Effector CD8-positive, alpha-beta T cell (primary cell): ENCODE measurements at places on chromosomes 13 and 19.

- no peak for DNase-seq
Measured at GRCh38 chr13:96090240-96091101, 564 bp downstream of the HS6ST3 start.

- no peak for DNase-seq
Measured at GRCh38 chr13:41548910-41549309, 91.6 kb downstream of the RGCC start.

DNA sequence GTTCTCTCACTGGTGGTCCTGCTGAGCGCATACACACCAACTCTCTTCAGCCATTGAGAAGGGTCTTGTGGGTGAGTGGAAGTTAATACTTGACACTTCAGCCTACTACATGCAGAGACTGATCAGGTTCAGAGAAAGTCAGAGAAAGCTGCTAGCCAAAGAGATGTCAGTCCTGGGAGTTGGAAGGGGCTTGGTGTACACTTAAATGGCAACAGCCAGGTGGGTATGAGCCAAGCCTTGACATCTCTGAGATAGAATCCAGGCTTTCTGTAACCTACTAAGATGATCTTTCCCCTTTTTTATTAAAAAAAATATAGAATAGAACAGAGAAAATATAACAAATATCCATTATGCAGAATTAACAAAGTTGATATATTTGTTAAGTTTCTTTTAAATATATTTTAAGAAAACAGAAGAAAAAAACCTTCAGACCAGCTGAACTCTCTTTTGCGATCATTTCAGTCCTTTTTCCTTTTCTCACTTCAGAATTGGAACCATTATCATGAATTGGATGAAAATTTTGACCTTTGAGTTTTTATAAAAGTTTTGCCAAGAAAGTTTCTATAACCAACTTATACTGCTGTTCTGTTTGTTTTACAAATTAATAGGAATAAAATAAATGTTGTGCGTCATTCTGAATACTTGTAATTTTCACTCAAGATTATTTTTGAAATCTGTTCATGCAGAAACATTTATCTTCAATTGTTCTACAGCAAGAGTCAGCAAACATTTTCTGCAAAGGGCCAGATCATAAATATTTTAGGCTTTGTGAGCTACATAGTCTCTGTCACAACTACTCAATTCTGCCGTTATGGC is 153.0 kb downstream of the RFC3 start:
- DNase-seq: no peak

DNA sequence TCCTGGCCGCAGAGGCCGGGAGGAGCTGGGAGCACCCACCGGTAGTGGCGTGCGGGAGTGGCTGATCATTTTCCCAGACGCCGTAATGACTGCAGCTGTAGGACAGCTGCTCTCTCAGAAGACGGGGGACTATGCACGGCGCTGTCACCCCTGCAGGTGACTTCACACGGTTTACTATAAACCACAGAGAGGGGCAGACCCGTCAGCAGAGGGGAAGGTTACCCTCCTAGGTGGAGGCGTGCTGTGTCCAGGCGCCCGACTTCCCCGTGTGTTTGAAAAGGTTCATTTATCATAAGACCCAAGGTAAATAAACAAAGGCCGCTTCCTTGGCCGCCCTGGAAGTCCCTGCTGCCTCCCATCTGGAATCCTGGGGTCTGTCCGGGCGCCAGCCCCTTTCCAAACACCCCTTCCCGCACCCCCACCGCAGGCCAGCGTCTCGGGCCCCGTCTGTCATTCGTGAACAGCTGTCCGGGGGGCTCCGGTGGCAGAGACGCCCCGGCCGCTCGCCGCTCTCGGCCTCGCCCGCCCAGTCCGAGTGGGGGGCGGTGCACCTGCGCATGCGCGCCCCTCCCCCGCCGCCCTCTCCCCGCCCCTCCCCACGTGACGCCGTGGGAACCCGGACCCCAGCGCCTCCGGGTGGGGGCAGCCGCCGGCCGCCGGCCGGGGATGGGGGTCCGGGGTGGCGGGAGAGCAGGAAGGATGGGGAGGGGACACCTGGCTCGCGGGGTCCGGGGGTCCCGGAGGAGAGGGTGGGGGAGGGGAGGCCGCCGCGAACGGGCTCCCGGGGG is 915 bp downstream of the SHC2 start:
- no peak for DNase-seq

- DNase-seq: no peak
Measured at GRCh38 chr19:17183858-17184321, 31.3 kb upstream of the USE1 start.
